Choroid plexus epithelial cell (primary cell): ENCODE measurements at places on chromosomes 5 and 9.
A peak's percentile ranks its signal among the peaks of the same experiment; 100 is the strongest.

DNA sequence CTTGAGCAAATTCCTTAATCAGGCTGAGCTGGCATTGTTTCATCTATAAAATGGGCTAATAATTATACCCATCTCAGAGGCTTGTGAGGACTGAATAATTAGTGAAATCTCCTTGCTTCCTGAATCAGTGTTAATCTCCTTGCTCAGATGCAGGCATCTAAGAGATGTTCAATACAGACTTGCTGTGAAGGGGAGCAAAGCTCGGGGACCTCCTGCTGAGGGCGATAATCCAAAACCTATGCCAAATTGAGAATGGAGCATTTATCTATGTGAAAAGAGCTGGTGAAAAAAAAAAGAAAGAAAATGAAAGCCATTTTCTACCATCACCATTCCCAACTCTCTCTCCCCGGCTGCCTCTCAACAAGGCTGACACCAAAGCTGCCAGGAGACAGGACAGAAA is 37.3 kb downstream of the ADRA1B start:
- no peak for DNase-seq

- DNase-seq = no peak
These were observed 31.7 kb upstream of the TUSC1 start for GRCh38 chr9:25709941-25710340.

GRCh38 chr9:132020272-132020671 is 59.4 kb downstream of the MED27 start:
- DNase-seq = no peak

DNA sequence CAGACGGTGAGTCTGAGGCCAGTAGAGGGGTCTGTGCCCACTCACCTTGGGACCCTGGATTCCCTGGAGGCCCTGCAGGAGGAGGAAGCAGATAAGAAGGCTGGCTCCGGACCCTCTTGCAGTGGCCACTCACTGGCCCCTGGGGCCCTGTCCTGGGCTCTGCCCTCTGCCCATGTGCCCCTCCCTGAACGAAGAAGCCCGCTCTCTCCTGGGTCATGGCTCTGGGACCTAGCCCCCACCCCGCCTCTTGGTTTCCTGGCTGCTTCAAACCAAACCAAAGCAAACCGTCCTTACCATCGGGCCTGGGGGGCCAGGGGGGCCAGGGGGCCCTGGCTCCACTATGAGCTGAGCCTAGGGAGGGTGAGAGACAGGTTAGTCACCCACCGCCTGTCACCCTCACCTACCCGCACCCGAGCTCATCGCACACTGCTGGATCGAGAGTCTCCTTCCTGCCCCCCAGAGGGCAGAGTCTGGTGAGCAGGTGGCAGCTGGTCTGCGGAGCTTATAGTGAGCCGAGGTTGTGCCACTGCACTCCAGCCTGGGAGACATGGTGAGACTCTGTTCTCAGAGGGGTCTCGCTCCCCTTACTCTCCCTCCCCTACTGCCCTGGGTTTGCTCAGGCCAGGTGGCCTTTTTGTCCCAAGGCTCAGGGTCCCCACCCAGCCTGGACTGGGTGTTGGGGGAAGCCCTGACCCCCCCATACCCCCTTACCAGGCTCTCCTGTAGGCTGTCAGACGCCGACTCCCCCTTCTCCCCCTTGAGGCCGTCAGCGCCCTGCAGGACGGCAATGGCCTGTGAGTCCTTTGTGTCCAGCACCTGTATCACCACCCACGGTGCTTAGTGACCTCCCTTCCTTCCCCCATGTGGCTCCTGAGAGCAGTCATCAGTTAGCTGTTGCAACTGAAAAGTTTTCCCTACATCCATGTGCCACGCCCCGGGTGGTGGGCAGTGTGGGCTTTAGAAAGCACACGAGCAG is 15.2 kb upstream of the PHYKPL start:
- DNase-seq = no peak

- DNase-seq = peak; percentile 67
These were observed 139.8 kb downstream of the ESM1 start for GRCh38 chr5:54845567-54845941.

- DNase-seq = no peak
These were observed 31.0 kb downstream of the HMHB1 start for GRCh38 chr5:143842920-143843319.

DNA sequence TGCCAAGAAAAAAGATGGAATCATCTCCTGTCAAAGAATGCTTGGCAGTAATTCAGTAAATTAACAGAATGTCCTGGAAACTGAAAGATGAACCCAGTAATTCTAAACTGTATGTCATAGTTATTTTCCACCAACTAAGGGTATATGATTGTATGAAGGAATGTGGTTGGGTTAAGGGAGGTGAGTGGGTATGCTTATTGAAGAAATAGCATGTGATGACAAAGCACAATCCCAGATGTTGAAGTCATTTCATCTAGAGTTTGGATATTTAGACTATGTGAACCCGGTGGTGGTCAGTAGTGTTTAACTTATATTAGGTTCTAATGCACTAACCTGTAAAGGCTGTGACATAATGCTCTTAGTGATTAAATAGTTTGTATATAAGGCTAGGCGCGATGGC is 87.3 kb downstream of the CDKN2A start:
- peak; percentile 86 for DNase-seq

DNA sequence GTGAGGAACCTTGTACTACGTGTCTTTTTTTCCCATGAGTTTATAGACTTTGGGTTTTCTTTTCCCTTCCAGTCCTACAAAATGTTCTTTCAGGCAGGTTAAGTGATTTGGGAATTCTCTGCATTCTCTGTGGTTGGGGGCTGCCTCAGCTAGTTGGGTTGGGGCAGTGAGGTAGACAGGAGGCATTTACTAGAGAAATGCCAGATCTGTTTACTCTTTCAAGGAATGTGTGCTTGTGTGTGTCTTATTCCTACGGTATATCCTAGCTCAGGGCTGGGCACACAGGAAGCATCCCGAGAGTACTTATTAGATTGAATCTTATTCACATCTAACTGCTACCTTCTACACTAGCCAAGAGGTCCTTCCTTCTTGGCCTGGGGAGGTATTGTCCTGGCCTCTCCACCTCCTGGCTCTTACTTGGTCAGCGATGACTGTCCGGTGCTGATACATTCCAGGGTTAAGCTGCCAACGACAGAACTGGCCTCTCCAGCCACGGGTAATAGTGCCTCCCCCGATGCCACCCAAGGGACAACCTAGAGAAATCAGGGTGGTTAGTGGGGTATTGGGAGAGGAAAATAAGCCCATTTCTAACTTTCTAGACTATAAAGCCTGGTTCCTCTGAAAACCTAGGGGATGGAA is 5.0 kb downstream of the GBA2 start:
- no peak for DNase-seq

- no peak for DNase-seq
These were observed 44.1 kb downstream of the ADGRV1 start for GRCh38 chr5:90602681-90603080.

- peak; percentile 96 for DNase-seq
These were observed 403.0 kb downstream of the ZNF608 start for GRCh38 chr5:124343451-124343867.

GRCh38 chr5:116075191-116075831 is 9.5 kb upstream of the COMMD10 start:
- no peak for DNase-seq

- no peak for DNase-seq
These were observed 369.7 kb downstream of the LRRC70 start for GRCh38 chr5:62948301-62948700.

DNA sequence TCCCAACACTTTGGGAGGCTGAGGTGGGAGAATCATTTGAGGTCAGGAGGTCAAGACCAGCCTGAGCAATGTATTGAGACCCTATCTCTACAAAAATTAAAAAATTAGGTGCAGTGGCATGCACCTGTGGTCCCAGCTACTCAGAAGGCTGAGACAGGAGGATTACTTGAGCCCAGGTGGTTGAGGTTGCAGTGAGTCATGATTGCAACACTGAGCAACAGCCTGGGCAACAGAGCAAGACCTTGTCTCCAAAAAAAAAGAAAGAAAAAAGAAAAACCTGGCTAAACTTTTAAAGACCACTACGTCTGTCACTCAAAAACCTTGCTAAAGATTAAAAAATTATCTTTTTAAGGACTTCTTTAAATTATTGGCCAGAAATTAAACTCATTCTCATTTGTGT is 59.8 kb upstream of the ABCA1 start:
- no peak for DNase-seq

- peak; percentile 78 for DNase-seq
These were observed 168.8 kb downstream of the RAPGEF6 start for GRCh38 chr5:131466171-131466766.

- no peak for DNase-seq
These were observed 45.8 kb downstream of the TMEM167A start for GRCh38 chr5:83031381-83031780.

DNA sequence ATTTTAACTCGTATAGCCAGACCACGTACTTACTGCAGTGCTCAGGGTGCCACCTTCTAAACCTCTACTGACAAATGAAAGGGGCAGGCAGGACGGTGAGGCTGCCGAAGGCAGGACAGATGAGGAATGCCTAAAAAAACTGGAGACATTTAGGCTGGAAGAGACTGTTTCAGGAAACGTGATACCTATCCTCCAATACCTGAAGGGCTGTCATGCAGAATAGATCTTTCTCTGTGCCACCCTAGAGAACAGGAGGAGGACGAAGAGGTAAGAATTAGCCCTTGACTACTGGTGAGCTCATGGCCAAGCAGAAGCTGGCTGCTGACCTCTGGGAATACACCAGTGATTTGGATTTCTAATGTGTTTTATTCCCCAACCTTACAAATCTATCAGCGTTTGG is 139.4 kb downstream of the EFNA5 start:
- no peak for DNase-seq
